ENCODE measurements at places on chromosomes 2 and 18. TPM values are rescaled to one million over a fixed set of nuclear protein-coding genes. Genes with fewer than 3 reads are reported as not detected.

The COL3A1 gene
- total RNA-seq, result 113 TPM

The NGEF gene
- total RNA-seq, result 6.3 TPM

The HS6ST1 gene
- 24.0 TPM for total RNA-seq

DNA sequence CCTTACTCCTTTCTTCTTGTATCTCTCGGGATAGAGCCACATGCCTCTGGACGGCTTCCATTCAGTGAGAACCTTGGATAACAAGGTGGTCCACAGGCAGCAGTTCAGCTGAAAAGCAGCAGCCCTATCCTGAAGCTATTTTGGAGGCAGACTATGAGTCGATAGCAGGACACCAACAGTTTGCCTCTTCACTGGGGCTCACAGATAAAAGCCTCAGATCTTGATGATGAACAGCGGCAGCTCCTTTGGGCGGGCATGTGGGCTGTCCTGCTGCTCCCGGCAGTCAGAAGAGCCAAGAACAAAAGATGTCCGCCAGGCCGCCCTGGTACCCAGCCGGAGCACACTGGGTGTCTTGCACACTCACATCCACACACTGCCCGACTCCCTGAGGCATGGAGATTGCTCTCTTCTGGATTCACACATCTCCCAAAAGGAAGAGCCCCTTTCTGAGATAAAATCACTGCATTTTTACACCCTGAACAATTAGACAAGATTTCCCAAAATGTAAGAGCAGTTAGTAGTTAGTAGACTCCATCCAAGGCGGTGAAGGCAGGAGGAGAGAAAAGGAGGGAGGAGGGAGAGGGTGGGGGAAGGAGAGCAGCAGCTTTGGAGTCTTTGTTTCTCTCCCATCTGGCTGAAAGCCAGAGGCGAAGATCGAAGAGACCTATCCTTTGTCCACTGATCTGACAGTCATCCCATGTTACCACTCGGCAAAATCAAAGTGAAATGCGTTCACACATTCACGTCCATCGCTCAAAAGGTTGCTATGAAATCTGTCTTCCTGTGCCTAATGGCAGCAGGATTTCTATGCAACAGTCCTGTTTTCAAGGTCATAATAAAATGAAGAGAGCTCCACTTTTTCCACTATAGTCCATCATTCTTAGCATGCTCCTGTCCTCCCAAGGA lies 90.1 kb upstream of the KLF7 start:
- peaks cover 54% of the 10 kb centered on the region for H3K4me1 ChIP-seq
- H3K27ac ChIP-seq, result peak overlapping the region; percentile 67
- DNase-seq, result no peak
- no peaks in the 10 kb centered on the region for H3K36me3 ChIP-seq
- no peaks in the 10 kb centered on the region for H3K27me3 ChIP-seq

DNA sequence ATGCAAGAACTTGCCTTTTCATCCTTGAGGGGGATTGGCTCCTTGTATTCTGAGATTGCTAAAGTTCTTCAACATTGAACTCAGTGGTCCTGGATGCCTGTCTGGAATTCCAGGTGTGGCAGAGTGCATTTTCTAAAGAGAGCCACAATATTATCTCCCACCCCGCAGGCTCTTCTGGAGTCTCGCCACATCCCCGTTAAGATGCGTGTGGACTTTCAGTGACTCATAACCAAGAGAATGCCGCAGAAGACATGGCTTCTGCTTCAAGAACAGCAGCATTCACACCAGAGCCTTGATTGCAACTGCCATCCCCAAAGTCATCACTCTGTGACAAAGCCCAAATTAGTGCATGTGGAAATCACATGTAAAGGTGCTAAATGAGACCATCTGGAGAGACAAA lies 142.7 kb downstream of the CDH20 start:
- no peaks in the 10 kb centered on the region for H3K4me1 ChIP-seq
- no peaks in the 10 kb centered on the region for H3K36me3 ChIP-seq
- no peak for DNase-seq
- no peak overlapping the region for H3K4me3 ChIP-seq
- H3K27ac ChIP-seq, result no peak overlapping the region

All from upper lobe of left lung (tissue), 6 donors.